Activated T-cell treated with anti-CD3 and anti-CD28 coated beads for 1 hour (primary cell): ENCODE measurements at places on chromosomes 6 and 20.

- DNase-seq, result no peak
These were observed 84.2 kb upstream of the BMP2 start for GRCh38 chr20:6683021-6683977.

GRCh38 chr20:33843854-33844253 lies 32.7 kb downstream of the CHMP4B start:
- no peak for DNase-seq

GRCh38 chr20:53321596-53321995 lies 272.0 kb downstream of the ZNF217 start:
- no peak for DNase-seq

- DNase-seq, result no peak
These were observed 702.1 kb downstream of the FRK start for GRCh38 chr6:115358616-115359015.

GRCh38 chr6:1606780-1607515 lies 2.8 kb upstream of the FOXC1 start:
- no peak for DNase-seq

GRCh38 chr6:168139121-168139520 lies 60.1 kb upstream of the FRMD1 start:
- no peak for DNase-seq

DNA sequence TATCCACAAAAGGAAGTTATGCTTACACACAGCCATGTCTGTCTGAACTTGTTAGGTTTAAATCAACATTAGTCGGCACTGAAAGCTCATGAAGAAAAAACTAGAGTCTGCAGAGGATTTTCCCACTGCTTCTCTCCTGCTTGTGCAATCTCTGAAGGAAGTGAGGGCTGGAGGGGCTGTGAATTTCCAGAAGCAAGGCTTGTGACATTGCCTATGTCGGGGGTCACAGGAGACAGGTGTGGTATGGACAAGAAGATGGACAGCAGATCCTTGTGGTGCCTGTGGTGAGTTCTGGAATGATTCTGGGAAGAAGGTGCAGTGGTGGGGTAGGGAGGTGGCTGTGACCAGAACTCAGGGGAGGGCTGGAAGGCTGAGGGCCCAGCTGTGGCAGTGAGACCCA lies 84.3 kb upstream of the TRAF3IP2 start:
- no peak for DNase-seq
